CD4-positive, alpha-beta T cell treated with Interleukin-12 subunit alpha and Interleukin-12 subunit beta, for 1 hour (primary cell): ENCODE measurements at places on chromosomes 13 and 19.

GRCh38 chr19:54614726-54615125, 15.6 kb upstream of the LILRB1 start:
- DNase-seq, result no peak

DNA sequence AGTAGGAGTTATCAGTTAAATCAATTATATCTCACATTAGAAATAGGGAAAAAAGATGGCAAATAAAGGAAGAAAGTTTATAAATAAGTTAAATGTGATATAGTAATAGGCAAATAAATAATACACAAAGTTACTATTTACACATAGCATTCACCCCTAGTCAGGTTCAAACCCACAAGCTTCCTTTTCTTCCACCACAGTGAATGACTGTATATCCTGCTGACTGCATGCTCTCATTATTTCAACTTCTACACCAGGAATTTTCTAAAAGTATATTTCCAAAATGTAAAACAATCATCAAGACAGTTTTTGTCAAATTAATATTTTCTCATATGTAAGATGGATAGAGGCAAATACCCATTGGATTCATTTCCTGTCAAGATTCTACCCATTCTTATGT, 548.6 kb upstream of the SLITRK5 start:
- DNase-seq, result no peak

- no peak for DNase-seq
These were observed 1.2 kb downstream of the PLEKHA4 start for GRCh38 chr19:48867123-48867745.

GRCh38 chr19:45293682-45294081, 29.0 kb downstream of the CKM start:
- DNase-seq, result no peak

DNA sequence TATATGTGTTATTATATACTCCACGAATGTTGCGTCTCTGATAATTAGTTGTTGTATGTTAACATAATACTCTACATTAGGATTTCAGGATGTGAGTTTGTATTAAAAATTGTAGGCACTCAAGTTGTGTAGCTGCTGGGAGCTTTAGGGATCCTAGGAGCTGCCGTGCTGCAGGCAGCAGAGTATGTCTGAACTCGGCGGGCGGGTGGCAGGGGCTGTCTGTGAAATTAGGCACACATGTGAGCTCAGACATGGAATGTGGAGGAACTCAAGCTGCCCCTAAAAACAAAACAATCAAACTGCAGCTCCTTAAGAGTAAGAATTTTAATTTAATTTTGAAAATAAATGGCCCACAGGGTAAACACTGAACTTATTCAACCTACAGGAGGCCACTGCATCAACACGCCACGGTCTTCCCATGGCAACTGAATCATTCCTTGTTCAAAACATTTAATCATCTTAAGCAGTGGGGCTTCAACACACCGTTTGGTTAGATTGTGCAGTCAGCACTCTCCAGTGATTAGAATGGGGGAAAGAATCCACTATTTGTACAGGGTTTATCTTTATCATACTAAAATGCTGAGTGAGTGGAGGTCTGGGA, 22.7 kb downstream of the SERTM1 start:
- no peak for DNase-seq

GRCh38 chr13:30119476-30119875, 187.9 kb downstream of the KATNAL1 start:
- no peak for DNase-seq
